ENCODE measurements at places on chromosomes 1 and 21. TPM values are rescaled to one million over a fixed set of nuclear protein-coding genes. Genes with fewer than 3 reads are reported as not detected.

PROK1 gene
- not detected for total RNA-seq

HPCAL4 gene
- not detected for total RNA-seq

BRDT gene
- not detected for total RNA-seq

KCNK1 gene
- 9.0 TPM for total RNA-seq

RNF186 gene
- not detected for total RNA-seq

LMX1A gene
- total RNA-seq: not detected

SMG7 gene
- total RNA-seq: 64.2 TPM

C8A gene
- not detected for total RNA-seq

LCE1C gene
- 11.1 TPM for total RNA-seq

CA6 gene
- 0.67 TPM for total RNA-seq
